ENCODE measurements at places on chromosomes 6 and 20.
A peak's percentile ranks its signal among the peaks of the same experiment; 100 is the strongest.

DNA sequence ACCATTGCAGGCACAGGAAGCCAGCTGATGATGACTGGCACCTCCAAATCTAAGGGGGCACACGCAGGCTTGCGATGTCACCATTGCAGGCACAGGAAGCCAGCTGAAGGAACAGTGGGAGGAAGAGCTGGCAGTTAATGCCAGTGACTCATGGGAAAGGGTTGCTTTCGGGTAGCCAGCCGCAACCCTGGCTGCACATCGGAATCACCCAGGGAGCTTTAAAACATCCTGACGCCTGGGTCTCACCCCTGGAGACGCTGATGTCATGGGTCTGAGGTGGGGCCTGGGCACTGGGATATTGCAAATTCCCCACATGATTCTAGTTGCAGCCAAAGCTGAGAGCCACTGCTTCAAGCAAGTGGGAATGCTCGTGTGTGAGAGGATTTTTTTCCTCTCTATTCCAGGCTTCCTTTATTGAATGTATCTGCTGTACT lies 16.1 kb upstream of the CCN6 start:
- DNase-seq: no peak

DNA sequence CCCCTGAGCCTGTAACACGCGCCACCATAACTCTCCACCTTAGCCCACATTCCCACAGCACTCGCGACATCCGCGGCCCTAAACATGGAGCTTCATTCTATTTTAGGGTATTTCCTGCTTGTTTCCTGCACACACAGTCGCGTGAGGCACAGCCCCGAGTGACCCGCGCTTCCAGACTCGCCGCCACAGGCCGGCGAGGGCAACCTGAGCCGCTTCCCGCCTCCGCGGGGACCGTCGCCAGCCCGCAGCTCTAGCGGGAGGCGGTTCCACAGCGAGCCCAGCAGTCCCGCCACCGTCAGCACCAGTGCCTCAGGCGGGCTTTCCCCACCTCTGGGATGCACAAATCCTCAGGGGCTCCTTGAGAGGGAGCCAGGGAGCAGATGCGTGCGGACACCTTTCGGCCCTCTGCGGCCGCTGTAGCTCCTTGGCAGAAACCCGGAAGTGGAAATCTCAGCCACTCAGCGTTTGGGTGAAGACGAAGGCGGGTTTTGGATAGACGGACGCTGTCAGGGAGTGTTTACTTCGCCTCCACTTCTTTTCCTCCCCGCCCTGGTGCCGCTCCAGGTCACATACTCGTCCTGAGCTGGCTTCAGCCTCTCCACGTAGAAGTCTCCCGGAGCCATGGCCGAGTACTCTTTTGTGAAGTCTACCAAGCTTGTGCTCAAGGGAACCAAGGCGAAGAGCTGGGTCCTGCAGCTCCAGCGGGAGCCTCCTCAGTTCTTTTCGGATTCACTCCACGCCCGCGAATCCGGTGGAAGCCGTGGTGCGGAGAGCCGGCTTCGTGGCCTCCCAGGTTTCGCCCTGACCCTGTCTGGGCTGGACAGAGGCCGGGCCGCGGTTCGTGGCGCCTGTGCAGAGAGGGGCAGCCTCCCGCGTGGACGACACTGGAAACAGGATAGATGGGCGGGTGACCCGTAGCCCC lies 2177.4 kb upstream of the DEFB115 start:
- DNase-seq: no peak

DNA sequence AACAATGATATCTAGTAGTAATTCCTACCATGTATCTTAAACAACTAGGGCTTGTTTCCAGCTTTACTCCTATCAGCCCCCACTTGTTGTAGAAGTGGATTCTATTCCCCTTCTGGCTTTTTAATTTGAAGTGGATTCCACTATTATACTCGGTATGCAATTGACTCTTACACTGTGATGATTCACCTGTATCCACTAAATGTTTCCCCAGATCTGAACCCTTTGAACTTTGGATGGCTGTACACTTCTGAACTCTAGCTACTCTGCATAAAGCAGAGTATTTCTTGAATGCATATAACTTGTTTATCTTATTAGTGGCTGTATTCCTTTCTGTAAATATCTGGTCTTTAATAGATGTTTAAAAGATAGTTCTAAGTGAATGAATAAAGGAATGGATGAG lies 538.4 kb upstream of the NRSN1 start:
- DNase-seq: no peak

GRCh38 chr20:53943522-53944291 lies 126.7 kb downstream of the BCAS1 start:
- DNase-seq: no peak

GRCh38 chr6:170461556-170462365 lies 91.3 kb downstream of the PSMB1 start:
- DNase-seq: no peak

DNA sequence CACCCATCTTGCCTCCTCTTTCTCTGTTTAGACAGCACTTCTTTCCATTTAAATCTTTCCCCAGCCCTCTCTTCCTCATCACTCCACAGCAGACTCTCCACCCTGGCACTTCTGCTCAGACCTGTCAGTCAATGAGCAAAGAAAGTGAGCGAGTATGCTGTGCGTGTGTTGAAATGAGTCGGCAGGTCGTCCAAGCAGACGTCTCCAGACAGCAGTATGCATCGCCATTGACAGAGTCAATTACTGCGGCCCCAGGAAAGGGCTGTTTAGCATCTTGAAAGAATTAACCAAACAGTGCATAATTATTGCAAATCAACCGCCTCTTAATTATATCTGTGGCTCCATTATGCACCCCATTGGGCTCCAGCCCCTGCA lies 54.8 kb upstream of the KCNG1 start:
- DNase-seq: no peak

DNA sequence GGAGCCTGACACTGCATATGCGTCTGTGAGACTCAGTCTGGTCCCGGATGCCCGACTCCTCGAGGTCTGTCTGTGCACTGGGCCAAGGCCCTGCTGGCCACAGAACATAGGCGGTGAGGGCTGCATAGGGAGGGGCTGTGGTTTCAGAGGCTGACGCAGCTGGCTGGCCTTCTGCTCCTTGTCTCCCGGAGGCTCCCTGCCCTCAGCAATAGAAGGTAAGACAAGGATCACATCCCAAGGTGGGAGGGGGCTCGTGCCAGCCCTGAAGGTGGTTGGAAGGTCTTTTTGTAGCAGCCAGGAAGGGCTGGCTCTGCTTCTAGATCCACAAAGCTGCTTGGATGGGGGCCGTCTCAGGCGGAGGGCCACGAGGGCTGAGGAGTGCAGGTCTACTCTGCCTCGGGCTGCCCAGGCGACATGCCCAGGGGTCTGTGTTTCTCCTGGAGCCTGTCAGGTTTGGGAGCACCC lies 239.8 kb upstream of the SULF2 start:
- no peak for DNase-seq

DNA sequence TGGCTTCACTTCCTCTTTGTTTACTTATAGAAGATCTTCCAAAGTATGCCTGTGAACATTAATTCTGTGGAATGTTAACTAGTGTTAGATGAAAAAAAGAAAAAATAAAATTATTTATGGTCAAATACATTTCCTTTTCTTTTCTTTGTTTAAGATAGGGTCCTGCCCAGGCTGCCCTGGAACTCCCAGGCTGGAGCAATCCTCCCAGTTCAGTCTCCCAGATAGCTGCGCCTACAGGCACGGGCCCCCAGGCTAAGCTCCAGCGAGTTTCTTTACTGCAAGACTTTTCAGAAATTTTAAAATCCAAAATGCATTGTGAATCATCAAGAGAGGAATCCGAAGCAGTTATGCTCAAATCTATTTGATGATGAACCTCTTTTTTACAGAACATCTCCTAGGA lies 39.3 kb upstream of the IL20RA start:
- DNase-seq: no peak

- DNase-seq: no peak
These were observed 5.6 kb upstream of the HECA start for GRCh38 chr6:139129284-139129683.

DNA sequence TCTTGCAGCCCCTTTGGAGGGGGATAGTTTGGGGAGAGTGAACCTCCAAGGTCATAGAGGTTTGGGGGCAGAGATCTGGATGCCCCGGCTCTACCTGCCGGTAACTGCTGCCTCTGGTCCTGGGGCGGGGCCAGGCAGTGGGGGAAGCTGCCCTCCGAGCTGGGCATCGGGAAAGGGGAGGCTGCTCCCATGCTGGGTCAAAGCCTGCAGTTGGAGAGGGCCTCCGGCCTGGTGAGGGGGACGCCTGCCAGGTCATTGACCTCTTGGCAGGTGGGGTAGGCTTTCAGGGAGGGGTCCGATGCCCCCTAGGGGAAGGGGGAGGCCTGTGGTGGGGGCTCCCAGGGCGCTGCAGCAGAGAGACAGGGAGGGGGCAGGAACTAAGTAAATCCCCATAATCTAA lies 7.1 kb downstream of the COL11A2 start:
- DNase-seq: no peak

- DNase-seq: no peak
These were observed 60.3 kb downstream of the FOXC1 start for GRCh38 chr6:1669996-1670395.

- no peak for DNase-seq
These were observed 2.5 kb downstream of the PERP start for GRCh38 chr6:138104618-138105213.

DNA sequence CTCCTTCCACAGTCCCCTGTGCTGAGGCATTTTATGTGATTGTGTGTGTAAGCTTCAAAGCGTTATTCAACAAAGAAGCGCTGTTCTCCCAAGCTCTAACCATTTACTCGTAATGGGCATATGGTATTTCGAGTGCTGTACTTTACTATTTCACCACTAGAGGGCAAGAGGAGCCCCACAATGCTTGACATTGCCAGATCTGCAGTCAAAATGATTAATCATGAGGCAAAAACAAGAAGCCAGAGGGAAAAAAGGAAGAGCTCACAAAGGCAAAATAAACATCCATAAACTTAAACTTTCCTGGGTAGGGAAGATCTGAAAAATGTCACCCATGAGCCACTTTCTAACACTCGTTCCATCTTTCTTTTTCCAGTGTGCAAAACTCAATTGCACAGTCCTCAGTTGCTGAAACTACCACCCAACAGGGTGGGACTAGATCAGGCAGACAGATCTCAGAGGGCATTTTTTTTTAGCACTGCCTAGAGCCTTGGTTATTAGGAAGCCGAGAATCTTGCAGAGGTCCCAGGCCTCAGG lies 215.0 kb upstream of the PLCB4 start:
- peak; percentile 38 for DNase-seq

DNA sequence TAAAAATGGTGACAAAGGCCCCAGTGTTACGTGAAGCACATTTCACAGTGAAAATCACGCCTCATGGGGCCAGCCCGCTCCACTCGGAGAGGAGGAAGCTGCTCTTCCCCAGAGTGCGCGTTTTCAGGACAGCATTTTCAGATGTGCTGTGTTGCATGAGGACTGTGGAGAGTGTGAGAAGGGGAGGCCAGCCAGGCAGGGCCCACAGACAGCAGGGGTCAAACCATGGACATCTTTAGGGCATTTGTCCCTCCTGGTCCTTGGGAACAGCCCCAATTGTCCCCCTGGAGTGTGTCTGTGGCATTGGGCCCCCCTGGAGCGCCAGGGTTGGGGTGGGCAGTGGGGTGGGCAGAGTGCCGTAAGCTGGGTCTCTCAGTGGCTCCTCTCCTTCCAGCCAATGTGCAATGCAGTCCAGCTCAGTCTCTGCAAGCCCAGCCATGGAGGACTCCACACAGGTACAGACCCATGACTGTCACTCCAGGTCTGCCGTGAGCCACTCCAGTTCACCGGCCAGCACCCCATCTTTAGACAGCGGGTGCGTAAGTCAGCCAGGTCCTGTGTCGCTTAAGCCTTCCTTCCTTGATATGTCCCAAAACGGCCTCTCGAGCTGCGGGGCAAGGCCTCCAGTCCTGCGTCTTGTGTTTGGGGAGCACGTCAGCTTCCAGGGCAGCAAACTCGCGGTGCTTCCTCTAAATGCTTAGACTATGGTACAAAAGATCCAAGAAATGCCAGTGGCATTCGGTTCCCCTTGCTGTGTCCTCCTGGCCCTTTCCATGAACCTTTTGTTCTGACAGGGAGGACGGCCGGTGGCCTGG lies 159.3 kb upstream of the AFDN start:
- DNase-seq: no peak

DNA sequence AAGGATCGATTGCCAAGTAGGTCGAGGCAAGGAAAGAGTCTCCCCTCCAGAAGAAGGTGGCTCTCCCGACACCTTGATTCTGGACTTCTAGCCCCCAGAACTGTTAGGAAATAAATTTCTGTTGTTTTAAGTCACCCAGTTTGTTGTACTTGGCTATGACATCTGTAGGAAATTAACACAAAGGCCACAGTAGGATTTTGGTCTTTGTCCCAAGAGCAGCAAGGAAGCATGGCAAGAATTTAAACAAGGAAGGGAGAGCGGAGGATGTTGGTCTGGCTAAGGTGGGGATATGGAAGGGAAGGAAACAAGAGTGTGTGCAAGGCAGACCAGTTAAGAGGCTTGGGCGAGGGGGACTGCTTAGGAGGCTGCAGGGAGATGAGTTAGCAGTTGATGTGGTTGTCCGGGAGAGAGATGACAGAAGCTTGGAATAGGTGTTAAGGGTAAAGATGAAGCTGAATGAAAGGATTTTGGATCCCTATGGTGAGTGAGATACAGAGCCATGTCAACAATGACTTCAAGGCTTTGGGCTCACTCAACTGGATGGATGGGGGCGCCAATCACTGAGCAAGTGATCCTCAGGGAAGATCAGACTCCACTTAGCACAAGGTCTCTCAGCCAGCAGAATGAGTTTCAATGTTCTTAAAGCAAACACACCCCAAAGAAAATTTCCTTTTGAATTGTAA lies 140.5 kb upstream of the ZNF217 start:
- no peak for DNase-seq

All from CD4-positive, alpha-beta T cell treated with Interleukin-4 for 4 hours (primary cell).